KBM-7 (cell line): ENCODE measurements at places on chromosomes 4 and X.

DNA sequence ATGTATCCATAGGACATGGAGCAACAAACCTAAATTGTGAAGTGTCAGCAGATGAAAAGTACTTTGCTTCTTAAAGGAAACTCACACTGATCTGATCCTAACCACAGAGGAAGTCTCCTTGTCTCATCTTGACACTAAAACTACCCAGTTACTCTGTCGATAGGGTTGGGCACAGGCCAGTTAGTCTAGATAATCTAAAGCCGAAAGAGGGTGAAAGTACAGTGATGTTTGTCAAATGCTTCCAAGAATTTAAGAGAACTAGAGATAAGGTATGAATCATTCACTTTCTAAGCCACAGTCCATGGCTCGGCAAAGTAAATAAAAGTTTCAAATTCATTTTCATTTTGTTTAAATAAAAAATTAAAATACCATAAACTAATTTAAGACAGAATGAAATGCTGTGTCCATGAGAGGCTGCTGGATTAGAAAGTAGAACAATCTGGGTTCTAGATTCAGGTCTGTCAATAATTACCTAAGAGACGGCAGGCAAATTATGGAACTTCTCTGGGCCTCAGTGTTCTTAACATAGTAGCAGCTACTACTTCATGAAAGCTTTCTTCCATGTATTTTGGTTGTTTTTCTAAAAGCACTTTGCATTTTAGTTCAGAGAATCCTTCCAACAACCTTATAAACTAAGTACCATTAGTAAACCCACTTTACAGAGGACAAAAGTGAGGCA is 176.7 kb downstream of the LDB2 start:
- DNase-seq, result no peak

- DNase-seq, result no peak
These were observed 2045.3 kb downstream of the ARAP2 start for GRCh38 chr4:34198966-34199365.

DNA sequence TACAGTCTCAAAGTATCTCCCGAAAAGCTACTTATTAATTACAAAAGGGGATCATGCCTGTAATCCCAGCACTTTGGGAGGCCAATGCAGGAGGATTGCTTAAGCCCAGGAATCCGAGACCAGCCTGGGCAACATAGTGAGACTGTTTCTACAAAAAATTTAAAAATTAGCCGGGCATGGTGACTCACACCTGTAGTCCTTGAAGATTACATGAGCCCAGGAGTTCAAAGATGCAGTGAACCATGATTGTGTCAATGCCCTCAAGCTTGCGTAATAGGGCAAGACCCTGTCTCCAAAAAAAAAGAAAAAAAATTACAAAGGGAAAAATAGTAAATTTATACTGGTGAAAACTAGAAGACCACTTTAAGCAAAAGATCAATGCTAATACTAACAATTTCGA is 3.3 kb upstream of the PORCN start:
- DNase-seq, result no peak

DNA sequence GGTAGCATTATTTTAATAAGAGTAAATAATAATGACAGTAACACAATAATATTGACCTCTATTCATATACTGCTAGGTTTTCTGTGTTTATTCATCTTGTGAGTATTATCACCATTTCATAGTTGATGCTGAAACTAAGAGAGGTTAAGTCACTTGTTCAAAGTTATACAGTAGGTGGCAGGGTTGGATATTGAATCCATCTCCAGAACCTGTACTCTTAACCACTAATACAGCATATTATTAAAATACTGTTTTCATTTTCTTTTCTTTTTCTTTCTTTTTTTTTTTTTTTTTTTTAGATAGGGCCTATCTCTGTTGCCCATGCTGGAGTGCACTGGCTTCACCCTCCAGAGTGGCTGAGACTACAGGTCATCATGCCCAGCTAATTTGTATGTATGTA is 7.1 kb upstream of the ELF2 start:
- no peak for DNase-seq
